ENCODE measurements at places on chromosomes 6 and 20.

DNA sequence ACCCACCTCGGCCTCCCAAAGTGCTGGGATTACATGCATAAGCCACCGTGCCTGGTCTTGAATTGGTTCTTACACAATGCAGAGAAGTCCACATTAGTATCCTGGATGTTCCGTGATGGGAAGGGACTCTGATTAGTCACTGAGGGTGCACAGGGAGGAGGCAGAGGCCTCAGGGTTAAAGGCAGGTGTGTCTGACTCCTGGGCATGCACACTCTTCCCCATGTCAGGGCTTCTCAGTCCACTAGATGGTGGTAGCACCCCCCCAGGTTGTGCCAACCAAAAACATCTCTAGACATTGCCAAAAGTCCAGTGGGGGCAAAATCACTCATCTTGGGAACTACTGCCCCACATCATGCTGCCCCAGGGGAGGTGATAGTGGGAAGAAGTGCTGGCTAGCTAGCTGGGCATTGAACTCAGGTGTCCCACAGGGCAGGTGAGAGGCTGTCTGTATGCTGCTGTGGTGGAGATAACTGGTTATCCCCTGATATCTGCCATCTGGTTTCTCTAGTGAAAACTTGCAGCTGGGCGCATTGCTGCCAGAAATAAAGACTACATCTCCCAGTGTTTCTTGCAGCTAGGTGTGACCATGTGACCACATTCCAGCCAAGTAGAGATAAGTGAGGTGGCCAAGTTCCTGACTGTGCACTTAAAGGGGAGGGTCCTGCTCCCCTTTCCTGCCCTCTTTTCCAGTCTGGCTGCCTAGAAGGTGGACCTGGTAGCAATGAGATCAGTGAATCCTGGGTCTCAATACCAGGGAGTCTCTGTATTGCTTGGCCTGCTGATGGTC is 8.4 kb upstream of the NSFL1C start:
- DNase-seq: peak; percentile 44

DNA sequence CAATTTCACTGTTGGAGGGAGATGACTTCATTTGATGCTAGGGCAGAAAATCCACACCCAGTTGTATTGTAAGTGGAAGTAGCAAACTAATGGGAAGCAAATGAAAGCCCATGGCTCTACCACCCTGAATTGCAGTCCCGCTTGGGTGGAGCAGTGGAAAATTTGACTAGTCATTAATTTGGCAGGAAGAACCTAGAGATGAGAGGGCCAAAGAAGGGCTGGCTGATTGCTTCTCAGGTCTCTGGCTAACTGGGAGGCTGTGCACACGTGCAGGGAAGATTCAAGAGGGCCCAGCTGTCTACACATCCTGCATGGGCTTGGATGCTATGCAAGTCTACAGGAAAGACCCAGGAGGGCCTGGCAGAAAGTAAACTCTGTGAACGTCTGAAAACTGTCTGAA is 466.2 kb downstream of the TFAP2A start:
- no peak for DNase-seq

DNA sequence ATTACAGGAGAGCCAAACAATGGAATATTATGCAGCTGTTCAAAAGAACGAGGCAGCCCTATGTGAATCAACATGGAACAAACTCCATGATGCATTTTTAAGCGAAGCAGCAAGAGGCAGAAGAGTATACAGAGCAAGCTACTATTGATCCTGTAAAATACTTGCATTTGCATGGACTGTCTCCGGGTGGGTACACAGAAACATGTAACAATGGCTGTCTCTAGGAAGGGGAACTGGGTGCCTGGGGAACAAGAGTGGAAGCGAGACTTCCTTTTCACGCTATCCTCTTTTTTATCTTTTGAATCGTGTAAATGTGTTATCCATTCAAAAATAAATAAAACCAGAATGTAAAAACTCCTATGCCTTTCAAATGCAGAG is 93.3 kb upstream of the SIRPA start:
- DNase-seq: no peak

- no peak for DNase-seq
Measured at GRCh38 chr20:57630061-57630460, 9.8 kb upstream of the ZBP1 start.

GRCh38 chr20:45937765-45938164 is 3.3 kb downstream of the PCIF1 start:
- DNase-seq: no peak

DNA sequence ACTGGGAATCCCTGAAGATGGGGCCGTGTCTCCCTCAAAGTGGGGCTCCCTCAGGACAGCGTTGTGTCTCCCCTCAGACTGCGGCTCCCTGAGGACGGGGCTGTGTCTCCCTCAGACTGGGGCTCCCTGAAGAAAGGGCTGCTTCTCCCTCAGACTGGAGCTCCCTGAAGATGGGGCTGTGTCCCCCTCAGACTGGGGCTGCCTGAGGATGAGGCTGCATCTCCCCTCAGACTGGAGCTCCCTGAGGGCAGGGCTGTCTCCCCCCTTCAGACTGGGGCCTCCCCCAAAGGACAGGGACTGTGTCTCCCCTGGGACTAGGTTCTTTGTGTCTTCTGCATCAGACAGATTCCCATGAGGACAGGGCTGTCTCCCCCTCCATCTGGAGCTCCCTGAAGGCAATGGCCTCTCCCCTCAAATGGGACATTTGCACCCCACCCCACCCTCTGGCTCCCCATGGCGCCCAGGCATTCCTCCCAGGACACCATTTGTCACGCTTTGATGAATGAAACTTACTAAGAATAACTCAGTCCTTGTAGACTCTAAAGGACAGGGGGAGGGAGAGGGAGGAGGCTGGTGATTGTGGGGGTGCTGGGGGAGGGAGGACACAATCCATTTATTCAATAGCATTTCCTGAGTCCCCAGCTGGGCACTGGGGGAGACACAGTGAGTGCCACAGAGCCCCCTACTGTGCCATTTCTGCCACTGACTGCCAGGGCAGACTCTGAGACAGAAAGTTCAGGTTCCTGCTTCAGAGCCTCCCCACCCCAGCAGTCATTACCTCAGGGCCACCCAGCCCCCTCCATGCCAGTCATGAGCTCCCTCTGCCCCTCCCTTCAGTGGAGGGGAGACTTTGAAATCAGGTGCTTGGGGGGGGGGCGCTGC is 122.4 kb downstream of the MRPL14 start:
- peak; percentile 49 for DNase-seq

DNA sequence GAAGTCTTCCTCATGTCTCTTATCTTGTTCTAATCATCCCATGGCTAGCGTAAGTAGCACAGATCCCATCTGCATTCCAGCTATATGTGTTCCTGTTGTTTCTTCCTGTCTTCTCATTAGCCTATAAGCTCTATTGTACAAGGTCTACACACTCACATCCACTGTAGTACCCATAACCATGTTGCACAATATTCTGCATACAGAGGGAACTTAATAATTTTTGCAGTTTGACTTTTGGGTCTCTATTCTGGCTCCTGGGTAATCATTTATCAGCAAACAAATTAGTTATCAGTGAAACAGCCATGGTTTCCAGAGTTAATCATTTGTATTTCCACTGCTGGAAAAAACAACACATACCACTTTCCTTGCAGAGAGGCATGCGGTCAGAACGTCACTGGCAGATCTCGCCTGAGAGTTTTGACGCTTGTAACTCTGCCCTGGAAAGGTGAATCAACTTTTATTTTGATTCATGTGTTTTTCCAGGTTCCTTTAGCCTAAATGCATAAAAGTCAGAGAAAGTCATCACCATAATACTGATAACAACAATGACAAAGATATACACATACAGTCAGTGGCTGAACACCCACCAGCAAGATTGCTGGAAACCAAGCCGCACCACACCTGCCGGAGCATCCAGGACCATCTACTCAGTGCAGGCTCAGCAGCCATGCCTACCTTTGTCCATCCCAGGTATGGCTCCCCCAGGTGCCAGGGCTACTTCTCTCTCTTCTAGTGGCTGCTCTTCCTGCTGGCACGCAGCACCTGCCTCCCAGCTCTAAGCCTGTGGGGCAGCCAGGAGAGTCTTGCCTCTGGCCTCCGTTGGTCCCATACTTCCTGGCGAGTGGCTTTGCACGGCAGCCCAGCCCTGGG is 158.2 kb downstream of the QRSL1 start:
- no peak for DNase-seq

DNA sequence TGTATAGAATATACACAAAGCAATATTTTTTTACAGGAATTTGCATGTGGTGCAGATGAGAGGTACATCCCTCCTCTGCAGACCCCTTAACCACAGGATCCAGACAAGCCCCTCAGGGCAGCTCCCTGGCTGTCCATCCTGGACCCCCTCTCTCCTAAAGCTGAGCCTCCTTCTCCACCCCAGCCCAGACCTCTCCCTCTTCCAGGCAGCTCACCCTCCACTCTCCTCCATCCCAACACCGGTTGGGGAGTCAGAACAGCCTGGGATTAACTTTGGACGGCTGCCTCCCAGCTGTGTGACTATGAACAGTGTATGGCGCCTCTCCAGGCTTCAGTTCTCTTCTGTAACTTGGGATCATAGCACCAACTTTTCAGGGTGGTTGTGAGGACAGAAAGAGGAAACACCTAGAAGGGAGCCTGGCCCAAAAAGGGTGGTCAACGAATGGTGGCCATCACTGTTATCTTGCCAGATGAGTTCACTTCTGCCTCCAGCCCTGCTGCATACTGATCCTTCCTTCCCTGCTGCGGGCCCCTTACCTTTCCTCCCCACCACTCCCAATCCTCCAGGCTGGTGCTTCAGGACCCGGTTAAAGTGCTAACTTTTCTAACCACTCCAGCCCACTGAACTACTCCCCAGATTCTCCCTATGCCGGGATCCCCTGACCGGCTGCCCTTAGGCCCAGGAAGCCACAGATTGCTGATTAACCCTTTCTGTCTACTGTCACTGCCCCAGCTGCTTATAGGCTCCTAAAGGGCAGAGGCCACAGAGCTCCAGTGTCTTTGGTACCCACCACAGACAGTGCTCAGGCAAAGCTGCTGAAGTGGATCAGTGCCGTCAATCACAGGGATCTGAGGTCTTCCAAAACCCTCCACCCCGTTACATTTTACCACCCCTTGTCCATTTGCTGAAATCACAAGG is 55.9 kb downstream of the GPR6 start:
- no peak for DNase-seq

- DNase-seq: no peak
Measured at GRCh38 chr6:169763308-169763707, 11.9 kb downstream of the ERMARD start.

DNA sequence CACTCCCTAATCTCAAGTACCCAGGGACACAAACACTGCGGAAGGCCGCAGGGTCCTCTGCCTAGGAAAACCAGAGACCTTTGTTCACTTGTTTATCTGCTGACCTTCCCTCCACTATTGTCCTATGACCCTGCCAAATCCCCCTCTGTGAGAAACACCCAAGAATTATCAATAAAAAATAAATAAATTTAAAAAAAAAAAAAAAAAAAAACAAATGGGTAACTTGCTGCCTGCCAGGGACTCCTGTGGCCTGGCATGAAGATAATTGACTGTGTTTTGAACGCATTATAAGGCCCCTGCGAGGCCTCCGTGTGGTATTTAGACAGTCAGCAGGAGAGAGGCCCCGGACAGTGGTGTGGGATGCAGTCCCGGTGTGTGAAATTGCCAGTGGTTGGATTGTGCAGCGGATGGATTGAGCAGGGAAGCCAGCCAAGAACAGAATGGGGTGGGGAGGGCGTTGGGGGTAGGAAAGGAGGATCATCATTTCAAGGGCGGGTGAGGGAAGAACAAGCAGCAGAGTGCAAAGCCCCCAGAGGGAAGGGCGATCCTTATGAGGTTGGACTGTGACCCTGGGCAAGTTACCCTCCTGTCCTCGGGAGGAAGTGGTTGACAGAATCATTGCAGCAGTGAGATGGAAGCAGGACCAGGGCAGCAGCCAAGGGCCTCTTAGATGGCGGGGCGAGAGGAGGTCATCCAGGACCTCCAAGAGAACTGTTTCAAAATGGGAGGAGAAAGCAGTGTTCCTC is 43.3 kb downstream of the PPARD start:
- DNase-seq: no peak

Data from H7 (cell line).